ENCODE measurements at places on chromosomes 11 and 22.

GRCh38 chr11:78390809-78391208 lies 26.8 kb downstream of the GAB2 start:
- no peak for DNase-seq

DNA sequence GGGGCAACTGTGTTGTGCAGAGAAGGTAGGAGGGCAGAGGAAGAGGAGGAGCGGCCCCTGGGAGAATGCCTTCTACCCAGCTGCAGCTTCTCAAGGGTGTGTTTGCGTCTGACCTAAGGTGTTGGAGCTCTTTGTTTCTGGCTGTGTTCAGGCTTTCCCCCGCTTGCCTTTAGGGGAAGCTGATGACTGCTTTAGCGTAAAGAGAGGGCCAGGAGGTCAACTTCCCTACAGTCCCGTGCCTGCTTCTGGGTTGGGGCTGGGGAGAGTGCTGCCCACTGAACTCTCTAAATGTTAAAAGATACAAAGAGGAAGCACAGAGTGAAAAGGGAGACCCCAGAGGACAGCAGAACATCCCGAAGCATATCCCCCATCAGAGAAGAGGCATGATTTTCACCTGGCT lies 99.2 kb downstream of the PTPRJ start:
- peak; percentile 8 for DNase-seq

DNA sequence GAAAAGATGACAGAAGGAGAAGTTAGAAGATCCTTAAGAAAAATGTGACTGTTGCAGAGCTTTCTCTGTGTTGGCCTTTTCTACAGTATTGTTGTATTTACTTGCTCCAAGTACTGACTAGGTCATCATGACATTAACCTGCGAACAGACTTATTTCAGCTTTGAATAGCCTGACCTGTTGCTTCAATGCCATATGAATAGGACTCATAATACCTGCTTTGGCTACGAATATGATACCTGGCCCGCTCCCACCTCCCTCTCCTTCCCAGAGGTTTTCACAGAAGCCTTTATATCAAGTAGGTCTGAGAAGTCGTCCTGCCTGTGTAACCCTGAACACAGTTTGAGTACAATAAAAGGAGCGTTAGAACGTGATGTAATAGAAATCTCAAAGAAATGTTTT lies 169.6 kb upstream of the PGR start:
- DNase-seq: no peak

- DNase-seq: no peak
Observed at GRCh38 chr22:24330636-24331035, 60.0 kb downstream of the SPECC1L start.

DNA sequence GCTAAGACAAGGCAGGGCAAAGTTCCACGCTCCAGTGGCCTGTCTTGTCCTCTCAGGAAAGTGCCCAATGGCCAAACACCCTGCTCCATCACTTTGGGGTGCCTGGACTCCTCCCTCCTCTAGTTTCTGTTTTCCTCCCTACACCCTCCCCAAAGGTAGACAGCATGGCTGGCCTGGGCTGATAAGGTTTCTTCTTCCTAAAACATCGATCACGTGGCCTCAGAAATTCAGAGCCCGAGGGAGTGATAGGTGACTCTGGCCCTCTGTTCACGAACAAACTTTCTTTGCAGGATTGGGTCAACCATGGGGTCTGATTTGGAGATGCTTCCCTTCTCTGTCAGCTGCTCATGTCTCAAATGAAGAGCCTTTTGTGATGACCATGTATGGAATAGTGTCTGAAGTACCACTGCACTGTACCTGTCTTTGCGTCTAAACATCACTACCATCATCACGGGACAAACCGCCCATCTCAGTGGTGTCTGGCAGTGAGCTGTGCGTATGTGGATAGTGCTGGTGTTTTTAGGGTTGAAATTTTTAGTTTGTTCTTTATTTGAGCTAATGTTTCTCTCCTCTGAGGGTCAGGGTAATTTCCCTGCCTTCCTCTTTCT lies 6.1 kb downstream of the MICAL2 start:
- no peak for DNase-seq

DNA sequence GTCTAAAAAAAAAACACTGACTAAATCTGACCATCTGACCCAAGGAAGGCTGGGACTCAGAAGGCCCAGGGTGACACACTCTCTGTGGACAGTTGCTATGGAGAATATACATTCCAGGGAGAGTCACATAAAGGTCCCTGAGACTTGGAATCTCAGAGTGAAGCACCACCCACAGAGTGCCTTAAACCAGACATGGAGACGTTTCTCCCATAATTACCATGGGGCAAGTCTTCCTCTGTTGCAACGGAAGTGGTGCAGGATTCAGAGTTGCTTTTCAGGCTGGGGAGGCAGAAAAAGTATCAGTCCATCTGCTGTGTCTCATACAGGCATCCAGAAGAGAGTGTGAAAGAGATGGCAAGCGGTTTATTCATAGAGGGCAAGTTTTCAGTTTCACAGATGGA lies 58.7 kb upstream of the SLN start:
- DNase-seq: no peak

- no peak for DNase-seq
Observed at GRCh38 chr11:131851964-131852755, 481.7 kb downstream of the NTM start.

DNA sequence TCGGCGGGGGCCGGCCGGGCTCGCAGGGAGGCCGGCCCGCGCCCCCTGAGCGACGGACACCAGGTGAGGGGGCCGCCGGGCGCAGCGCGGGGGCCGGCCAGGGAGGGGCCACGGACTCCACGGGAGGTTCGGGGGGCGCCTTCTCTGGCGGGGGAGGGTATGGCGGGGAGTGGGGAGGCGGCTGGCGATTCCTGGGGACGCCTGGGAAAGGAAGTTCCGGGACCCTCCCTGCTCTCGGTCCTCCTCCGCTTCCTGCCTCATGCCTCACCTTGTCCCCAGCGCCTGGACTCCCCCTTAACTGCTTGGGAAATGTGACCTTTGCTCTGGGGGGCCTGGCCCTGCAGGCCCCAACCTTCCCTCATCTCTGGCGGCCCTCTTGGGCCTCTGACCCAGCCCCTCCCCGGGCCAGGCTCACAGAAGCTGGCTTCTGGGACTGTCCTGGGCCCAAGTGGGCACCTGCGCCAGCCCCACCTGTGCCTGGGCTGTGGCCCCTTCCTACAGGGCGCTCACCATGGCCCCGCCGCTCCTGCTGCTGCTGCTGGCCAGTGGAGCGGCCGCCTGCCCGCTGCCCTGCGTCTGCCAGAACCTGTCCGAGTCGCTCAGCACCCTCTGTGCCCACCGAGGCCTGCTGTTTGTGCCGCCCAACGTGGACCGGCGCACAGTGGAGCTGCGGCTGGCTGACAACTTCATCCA lies 516 bp downstream of the LRFN4 start:
- no peak for DNase-seq

- DNase-seq: no peak
Observed at GRCh38 chr11:3808861-3809623, 682 bp downstream of the PGAP2 start.

- no peak for DNase-seq
Observed at GRCh38 chr22:24474649-24475255, 20.4 kb upstream of the UPB1 start.

DNA sequence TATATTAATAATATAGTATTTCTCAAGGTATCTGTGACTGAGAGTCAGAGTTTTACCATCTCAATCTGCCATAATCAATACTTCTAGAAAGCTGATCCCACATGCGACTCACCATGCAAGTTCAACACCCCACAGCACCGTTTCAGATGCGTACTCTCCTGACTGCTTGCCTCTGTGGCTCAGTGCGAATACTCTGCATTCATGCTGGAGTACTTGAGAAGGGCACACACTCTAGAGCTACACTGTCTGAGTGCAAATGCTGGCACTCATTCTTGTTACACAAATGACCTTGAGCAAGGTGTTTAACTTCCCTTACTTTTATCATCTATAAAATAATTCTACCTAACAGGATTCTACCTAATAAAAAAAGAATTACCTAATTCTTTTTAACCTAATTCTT lies 12.5 kb downstream of the SNU13 start:
- no peak for DNase-seq

- no peak for DNase-seq
Observed at GRCh38 chr22:26565889-26566288, 24.0 kb downstream of the TPST2 start.

GRCh38 chr11:8268530-8269400 lies 5.1 kb upstream of the LMO1 start:
- DNase-seq: no peak

DNA sequence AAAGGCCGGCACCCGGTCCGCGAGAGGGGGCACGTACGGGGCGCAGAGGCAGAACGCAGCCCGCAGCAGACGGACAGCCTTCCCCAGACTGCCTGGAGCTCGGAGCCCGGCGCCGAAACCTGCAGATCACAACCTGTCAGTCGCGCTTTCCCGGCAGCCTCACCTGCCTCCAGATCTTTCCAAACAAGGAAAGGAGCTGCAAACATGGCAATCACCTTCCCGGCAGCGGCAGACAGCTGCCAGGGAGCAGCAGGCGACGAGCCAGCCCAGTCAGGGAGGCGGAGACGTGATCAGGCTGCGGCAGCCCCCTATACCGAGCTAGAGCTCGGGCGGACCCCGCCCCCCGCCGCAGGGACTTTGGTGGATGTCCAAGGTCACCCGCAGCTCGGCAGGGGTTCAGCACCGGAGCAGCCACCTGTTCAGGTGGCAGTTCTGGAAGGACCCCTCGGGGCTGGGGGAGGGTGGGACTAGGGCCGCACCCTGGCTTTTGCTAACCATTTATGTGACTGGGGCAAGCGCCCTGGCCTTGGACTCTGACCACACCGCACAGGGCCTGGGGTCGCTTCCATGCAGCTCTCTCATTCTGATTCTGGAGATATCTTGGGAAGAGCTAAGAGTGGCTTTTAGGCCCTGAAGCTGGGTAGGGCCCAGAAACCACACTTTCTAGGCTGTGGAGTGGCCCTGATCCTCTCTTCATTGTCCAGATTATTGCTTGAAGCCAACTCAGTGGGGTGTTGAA lies 143.8 kb downstream of the NECTIN1 start:
- no peak for DNase-seq

DNA sequence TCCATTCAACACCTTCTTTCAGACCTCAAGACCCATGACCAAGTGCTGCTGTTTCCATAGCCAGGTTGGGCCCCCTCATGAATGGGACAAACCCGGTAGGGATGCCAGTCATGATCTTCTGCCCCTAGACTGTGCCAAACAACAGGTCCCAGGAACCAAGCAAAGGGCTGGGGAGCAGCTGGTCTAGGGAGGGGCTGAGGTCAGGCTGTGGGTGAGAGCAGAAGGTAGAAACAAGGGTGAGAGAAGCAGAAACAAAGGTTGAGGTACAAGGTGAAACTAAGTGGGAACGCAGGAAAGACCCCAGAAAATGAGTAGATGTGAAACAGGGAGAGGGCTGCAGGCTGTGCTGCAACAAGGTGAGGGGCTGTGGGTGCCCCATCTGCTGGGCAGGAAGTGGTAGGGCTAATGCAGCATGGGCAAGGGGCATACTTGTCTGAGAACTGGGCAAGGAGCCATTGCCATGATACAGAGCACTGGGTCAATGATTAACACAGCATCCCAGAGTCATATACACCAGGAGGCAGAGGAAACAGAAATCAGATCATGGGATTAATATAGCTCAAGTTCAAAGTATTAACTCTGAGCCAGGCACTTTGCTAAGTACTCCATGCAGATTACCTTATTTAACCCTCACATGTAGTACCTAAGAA lies 45.9 kb downstream of the SLC1A2 start:
- no peak for DNase-seq

DNA sequence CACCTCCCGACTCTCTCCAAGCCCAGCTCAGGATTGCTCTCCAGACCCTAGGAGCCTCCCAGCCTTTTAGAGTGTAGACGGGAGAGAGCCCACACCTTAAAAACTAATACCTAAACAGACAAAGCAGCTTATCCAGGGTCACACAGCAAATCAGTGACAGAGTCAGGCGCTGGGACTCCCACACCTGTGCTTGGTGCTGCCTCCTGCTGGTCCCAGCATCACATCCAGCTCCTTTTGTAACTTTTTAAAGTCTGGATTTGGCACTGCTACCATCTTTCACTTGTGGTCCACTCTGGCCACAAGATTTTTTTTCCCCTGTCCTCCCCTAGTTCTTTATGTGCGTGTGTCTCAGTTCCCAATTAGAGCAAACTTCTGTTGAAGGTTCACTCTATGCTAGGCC lies 4.7 kb downstream of the ANO1 start:
- no peak for DNase-seq

- DNase-seq: no peak
Observed at GRCh38 chr11:1750481-1750839, at the start of gene IFITM10. Gene IFITM10 (minus strand): TSS chr11:1750595. CDS start chr11:1750442, 153 bp downstream.

- no peak for DNase-seq
Observed at GRCh38 chr22:22098457-22099193, 116.0 kb upstream of the TOP3B start.

DNA sequence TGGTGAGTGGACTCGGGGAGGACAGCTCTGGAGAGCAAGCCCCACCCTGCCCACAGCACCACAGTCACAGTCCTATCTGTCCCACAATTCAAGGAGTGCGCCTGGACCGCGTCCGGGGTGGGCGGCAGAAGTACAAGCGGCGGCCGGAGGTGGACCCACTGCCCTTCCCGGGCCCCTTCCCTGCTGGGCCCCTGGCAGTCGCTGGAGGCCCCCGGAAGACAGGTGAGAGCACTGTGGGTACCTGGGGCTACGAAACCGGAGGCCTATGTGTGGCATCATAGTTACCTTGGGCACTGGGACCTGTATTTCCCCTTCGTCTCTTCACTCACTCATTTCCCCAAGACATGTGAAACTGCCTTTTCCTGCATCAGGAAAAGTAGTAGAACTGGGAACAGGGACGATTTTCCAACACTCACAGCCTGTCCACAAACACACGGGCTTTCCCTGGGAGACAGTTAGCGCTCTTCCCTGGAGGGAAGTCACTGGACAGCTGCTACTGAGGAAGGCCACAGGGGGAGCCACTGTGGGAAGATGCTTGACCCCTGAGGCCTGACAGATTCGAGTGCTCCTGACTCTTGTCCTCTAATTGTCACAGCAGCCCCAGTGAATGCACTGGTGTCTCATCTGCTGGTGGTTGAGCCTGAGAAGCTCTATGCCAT lies 3.1 kb downstream of the TRMT112 start:
- DNase-seq: no peak

GRCh38 chr11:87006035-87006434 lies 31.7 kb upstream of the TMEM135 start:
- no peak for DNase-seq

GRCh38 chr11:12755510-12756453 lies 81.6 kb downstream of the TEAD1 start:
- no peak for DNase-seq

DNA sequence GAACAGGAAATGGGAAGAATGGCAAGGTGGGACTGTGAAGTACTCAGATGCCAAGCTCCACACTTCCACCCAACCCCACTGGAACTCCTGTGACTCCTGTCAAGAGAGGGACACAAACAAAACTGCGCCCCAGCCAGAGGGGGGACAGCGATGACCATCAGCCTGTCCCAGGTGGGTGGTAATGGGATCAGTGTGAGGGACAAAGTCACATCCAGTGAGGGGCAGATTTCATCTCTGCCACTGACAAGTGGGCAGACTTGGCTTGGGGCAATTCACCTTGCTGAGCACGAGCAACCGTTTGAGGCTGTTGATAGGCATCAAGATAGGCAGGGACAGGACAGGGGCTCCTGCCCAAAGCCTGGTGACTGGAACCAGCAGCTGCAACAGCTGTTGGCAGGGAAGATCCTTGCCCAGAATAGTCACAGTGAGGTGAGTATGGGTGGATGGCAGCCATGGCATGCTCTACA lies 105.4 kb upstream of the PITPNB start:
- no peak for DNase-seq

GRCh38 chr11:60347084-60347797 lies 20.2 kb downstream of the MS4A6E start:
- no peak for DNase-seq
